Stimulated activated naive CD4-positive, alpha-beta T cell (primary cell): ENCODE measurements at places on chromosomes 16 and 17.

DNA sequence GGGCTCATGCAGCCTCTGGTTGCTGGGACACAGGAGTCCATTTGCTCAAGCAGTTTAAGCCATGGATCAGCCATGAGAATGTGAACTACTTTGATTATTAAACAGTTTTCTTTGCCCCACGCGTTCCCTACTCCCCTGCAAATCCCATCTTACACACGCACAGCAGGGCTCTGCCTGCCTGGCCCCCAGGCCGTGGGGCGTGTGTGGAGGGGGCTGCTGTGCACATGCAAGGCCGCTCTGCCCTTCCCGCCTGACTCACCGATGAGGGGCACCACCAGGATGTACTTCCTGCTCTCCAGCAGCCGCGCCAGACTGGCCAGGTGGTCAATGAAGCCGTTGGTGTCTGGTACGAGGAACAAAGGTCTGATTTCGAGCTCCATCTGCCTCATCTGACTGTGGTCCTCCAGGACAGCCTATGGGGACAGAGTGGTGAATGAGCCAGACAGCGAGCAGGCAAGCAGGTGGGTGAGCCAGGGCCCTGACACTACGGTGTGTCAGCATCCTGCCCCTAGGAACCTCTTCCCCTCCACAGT is 13.7 kb downstream of the HIC1 start:
- DNase-seq, result no peak

- no peak for DNase-seq
Observed at GRCh38 chr16:62404842-62405611, 368.8 kb upstream of the CDH8 start.

GRCh38 chr17:77321649-77322513 is 181.1 kb downstream of the SEC14L1 start:
- no peak for DNase-seq

GRCh38 chr17:8408371-8408770 is 10.7 kb upstream of the RNF222 start:
- no peak for DNase-seq

GRCh38 chr16:86923656-86924055 is 345.3 kb downstream of the FOXL1 start:
- DNase-seq, result no peak

- DNase-seq, result no peak
Observed at GRCh38 chr16:86681031-86681756, 102.8 kb downstream of the FOXL1 start.

GRCh38 chr16:84854759-84855158 is 35.0 kb downstream of the CRISPLD2 start:
- DNase-seq, result no peak

- no peak for DNase-seq
Observed at GRCh38 chr17:51120357-51120738, 320 bp downstream of the SPAG9 start.

GRCh38 chr17:28369684-28370034 is 448 bp downstream of the VTN start:
- DNase-seq, result no peak

- DNase-seq, result no peak
Observed at GRCh38 chr17:83077411-83077810, 2.0 kb upstream of the METRNL start.

DNA sequence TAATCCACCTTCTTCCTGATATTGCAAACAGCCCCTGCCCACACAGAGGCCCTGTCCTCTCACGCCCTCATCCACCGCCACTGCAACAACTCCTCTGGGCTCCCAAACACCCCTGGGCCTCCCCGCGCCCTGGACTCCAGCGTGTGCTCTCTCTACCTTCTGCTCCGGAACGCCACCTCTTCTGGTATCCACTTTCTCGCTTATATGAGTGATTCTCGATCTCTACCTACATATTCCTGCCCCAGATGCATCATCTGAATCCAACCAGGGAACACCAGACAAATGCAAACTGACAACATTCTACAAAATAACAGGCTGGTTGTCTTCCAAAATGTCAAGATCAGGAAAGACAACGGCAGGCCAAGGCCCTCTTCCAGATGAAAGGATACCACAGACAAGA is 19.0 kb downstream of the CAMKK1 start:
- DNase-seq, result no peak
